ENCODE measurements at places on chromosomes 5 and 9.

GRCh38 chr9:120916588-120916987, 10.0 kb downstream of the TRAF1 start:
- DNase-seq = no peak

GRCh38 chr9:90839183-90839728, 37.6 kb downstream of the SYK start:
- DNase-seq = no peak

DNA sequence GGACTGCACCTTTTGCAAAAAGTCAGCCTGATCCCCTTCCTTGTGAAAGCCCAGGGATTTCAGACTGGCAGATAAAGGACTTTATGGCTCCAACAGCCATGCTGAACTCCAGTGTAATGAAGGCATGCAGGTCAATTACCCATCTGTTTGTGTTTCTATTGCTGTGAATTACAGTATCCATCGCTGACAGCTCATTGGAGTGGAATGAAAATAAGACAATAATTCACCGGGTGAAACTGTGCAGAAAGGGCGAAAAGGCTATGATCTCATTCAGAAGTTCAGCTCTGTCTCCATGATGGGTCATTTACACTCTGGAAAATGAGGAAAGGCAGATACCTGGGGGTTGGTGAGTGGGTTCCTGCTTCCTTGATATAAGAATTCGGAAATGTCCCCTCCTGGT, 148.0 kb downstream of the BRINP1 start:
- no peak for DNase-seq

- DNase-seq = no peak
Observed at GRCh38 chr5:123414974-123415373, 8.2 kb downstream of the CEP120 start.

DNA sequence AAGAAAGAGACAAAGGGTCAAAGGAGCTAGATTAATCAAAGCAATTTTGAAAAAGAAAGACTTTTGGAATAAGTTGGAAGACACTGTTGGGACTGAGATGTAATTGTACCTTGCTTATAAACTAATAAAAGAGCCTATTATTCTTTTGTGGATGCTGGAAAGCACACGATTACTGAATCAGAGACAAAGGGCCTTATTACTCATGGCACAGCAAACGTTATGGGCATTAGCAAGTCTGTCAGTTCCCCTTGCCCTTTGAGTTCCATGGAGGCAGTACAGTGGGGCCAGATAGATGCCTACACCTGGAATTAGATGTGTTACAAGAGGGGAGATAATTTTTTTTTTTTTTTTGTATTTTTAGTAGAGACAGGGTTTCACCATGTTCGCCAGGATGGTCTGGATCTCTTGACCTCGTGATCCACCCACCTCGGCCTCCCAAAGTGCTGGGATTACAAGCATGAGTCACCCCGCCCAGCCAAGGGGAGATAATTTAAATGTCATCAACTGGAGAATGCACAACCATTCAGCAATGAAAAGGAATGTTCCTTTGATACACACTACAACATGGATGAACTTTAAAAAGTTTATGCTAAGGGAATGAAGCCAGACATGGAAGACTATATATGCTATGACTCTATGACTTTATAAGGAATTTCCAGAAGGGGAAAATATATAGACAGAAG, 128.9 kb downstream of the STARD4 start:
- DNase-seq = no peak

DNA sequence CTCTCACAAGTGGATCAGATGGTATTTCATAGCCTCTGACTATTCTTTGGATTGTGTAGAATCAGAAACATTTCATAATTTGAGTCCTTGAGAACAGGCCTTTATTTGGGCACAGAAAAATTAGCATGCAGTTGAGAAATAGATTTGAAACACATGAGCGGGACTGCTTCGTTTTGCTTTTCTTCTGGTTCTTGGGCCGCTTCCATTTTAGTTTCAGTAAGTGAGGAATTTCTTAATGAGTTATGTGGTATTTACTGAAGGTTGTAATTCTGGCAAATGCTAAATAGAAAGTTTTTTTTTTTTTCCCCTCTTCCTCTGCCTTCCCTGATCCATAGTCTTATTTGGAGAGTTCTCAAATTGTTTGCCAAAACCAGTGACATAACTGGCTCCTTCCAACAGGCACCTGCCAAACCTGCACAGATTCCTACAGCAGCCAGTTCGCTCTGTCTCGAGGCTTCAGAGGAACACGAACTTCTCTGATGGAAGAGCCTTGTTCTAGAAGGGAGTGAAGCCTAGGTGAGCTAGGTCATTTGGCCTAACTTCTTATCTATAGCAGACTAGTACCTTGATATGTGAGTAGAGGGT, 71.2 kb upstream of the SLC28A3 start:
- DNase-seq = no peak

GRCh38 chr5:110625376-110625999, 101.0 kb downstream of the TMEM232 start:
- DNase-seq = no peak

DNA sequence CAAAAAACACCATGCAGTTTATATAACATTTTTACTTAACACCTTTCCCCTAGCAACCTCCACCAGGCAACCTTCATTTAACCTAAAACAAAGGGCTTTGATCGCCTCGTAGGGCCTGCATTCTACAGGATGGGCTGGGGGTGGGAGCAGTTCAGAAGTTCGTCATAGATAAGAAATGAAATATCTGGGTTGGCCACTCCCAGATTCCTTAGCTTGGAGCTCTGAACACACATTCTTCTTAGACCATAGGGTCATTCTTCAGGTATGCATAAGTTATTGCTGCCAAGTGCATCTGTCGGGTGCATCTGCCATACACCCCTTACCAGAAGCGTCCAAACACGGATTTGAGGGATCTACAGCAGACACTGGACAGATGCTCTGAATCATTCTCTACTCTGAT, 4.3 kb upstream of the SLC22A5 start:
- DNase-seq = no peak

- no peak for DNase-seq
Observed at GRCh38 chr5:1127959-1128785, 16.3 kb upstream of the SLC12A7 start.

- no peak for DNase-seq
Observed at GRCh38 chr5:73693573-73694061, 67.6 kb downstream of the ARHGEF28 start.

GRCh38 chr5:89444088-89444487, 561.1 kb upstream of the MEF2C start:
- DNase-seq = no peak

DNA sequence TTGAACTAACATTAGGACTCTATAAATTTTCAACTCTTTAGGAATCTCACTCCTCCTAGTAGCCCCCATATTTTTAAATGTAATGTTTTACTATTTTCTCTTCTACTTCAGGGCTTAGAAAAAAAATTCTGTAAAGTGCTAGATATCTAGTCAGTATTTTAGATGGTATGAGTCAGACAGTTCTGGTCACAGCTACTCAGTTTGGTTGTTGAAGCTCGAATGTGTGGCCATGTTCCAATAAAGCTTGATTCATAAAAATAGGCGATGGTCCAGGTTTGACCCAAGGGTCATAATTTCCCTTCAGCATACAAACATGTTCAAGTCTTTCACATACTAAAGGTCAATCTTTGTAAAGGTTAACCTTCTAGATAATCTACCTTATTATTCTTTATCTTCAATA, 566.0 kb upstream of the CDH18 start:
- no peak for DNase-seq

DNA sequence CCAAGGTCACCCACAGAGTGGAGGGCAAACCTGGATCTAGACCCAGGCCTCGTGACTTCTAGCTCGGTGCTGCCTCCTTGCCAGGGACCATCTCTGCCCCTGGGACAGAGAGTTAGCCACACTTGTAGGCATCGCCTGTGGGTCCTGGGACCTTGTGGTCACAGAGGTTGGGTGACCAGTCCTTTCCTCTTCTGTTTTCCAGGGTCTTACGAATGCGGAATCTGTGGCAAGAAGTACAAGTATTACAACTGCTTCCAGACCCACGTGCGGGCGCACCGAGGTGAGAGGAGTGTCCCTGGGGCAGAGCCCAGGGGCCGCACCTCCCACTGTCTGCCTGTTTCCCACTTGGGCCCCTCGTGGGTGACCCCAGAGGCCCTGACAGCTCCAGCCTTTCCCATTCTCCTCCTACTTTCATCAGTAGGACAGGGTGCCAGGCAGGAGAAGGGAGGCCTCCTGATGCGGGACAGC, 76.3 kb downstream of the AMBP start:
- no peak for DNase-seq

Data from stimulated activated CD8-positive, alpha-beta memory T cell treated with anti-CD3 and anti-CD28 coated beads, Interleukin-7, amount 100 ng/mL, for 1 hour (primary cell).